Lower lobe of right lung (tissue), 2 donors: ENCODE measurements at places on chromosomes 13 and 19. TPM values are rescaled to one million over a fixed set of nuclear protein-coding genes. Genes with fewer than 3 reads are reported as not detected.
A peak's percentile ranks its signal among the peaks of the same experiment; 100 is the strongest.

GRCh38 chr19:6739883-6740588 lies 556 bp downstream of the TRIP10 start:
- peak; percentile 69 for DNase-seq

GRCh38 chr19:13506471-13506820 lies at the start of gene CACNA1A:
TSS of gene CACNA1A (minus strand) at chr19:13506479. CDS start at chr19:13506224, 255 bp downstream.
- DNase-seq = no peak

DNA sequence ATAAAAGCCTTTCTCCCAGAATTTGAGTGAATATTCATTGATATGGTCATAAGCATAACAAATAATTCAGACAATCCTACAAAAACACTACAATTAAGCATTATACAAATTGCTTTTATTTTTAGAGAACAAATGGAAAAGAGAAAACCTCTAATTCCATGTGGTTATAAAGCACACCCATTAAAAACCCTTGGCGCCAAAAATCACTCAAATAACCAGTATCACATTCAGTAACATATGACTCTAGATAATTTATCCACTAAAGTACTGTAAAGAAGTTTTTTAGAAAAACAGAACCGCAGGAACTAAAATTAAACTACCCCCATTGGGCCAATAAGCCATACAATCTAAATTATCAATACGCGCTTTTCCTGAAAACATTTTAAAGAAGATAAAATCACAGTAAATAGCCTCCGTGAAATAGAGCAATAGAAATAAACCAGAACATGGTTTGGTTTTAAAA lies 569 bp downstream of the LCP1 start:
- DNase-seq = no peak

The RFXAP gene
- total RNA-seq = 5.4 TPM

The CAPN12 gene
- 18.2 TPM for total RNA-seq

DNA sequence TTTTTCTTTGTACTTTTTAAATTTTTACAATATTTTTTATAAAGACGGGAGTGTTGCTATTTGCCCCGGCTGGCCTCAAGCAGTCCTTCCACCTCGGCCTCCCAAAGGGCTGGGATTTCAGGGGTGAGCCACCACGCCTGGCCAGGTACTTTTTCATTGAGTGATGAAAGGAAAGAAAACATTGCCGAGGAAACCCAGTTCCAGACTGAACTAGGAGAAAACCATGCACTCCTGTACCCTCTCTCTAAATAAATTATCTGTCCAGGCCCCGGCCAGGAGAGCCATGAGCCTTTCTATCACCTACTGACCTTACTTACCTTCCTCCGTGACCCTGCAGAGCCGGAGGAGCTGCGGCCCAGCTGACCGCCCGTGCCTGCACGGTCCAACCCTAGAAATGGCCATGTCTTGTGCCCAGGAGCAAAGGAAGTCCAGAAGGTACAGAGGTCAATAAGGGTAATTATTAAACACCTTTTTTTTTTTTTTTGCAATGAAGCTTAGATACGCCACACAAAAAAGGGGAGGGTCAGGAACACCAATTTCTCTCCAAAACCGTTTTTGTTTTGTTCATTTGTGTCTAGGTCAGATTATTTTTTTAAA lies at the start of gene SLC7A9:
Gene SLC7A9, minus strand, starts transcription at position 399 of the 597 bp plus-strand sequence. CDS start 1,233 bp downstream, outside the sequence.
- DNase-seq = no peak
